ENCODE measurements at places on chromosomes 16 and 17.

DNA sequence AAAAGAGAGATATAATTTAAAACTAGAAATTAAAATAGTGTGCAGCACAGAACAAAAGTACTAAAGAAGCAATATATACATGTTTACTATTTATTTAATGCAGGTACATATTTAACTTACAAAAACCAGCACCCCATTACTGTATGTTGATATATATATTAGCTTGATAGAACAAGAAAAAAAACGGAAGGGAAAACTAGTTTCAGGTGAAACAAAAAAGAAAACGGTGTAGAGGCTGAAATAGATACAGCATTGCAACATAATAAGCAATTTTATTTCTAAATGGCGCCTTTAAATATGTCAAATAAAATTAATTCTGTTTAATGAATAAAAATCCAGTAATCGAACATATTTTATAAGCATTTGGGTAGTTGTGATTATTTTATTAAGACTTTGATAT lies 3.9 kb downstream of the HNF1B start:
- no peak for DNase-seq

DNA sequence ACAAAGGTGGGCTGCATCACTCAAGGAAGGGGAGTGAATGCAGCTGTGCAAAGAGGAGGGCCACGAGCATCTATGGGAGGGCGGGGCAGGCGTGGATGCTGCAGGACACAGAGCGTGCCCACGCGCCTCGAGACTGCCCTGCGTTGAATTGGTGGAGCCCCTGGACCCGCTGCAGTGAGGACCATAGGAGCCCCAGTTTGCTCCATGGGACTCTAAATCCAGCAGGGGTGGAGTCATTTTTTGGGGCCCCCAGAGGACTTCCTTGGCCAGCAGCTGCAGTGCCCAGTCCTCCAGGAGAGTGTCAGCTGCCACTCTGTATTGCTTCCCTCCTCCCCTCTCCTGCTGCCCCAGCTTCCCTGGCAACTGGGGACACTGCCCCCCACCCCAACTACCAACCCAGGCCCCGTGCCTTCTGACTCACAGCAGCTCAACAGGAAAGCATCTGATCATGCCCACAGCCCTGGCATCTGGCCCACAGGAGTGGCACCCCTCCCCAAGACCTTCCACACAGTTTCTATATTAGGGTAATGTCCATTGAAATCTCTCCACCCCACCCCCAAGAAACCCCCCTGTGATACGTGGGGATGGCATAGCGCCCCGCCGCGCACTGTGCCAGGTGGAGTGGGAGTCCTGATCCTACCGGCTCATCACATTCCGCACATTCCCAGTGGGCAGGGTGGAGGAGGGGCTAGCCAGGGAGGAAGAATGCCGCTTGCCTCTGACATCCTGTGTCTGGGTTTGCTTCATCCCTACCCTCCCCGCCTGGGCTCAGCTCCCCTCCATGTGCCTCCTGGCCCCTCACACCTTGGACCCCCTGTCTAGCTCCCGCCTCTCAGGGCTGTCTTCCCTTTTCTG lies 27.8 kb upstream of the ITGA3 start:
- no peak for DNase-seq

DNA sequence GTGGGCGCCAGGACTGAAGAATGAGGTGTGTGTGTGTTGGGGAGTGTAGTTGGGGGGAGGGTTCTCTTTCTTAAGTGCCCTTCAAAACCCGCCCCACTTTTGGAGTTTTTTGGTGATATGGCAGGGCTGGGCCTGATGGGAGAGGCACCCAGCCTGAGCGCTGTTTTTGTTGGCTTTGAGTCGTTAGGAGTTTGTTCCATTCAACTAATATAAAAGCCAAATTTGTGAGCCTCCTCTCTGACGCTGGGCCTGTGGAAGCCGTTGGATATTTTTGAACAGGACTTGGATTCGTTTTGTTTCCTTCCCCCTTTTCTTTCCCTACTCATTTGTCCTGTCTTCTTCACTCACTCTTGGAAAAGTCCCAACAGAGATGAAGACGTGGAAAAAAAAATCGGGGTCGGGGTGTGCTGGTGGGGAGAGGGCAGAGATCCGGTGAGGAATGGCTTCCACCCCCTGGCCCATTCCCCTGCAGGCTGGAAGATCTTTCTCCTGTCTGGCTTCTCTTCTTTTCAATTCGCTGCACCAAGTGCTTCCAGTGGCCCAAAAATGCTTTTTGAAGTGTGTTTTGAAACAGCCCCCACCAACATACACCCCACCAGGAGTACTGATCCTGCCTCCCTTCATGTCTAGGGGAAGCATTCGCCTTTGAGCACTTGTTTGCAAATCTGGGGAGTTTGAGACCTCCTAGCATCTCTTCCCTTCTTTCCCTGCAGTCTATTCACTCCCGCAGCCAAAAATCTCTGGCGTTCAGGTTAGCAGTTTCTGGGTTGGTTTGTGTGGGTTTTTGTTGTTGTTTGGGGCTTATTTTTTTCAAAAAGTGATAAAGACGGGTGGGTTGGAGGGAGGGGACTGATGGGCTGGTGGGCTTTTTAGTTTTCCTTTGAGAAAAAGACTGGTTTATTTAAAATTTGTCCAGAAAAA lies 2.6 kb downstream of the FZD2 start:
- DNase-seq, result no peak

- no peak for DNase-seq
Measured at GRCh38 chr17:81240761-81241160, 1.6 kb downstream of the NDUFAF8 start.

DNA sequence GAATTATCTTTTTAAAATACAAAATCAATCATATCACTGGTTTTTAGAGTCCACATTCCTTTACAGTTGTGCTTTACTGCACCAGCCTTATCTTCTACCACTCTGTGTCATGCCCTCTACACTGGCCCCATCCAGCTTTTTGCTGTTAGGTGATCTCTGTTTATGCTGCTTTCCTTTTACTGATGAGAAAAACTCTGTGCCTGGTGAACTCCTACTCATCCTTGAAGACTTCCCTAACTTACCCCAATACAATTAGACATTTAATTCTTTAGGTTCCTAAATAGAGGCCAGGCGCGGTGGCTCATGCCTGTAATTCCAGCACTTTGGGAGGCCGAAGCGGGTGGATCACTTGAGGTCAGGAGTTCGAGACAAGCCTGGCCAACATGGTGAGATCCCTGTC lies 64.6 kb downstream of the MRTFB start:
- no peak for DNase-seq

- no peak for DNase-seq
Measured at GRCh38 chr16:29766571-29766970, 11.5 kb upstream of the ZG16 start.

GRCh38 chr17:2309338-2310154 lies 5.8 kb downstream of the SRR start:
- no peak for DNase-seq

- no peak for DNase-seq
Measured at GRCh38 chr17:77698903-77699623, 259.4 kb upstream of the TNRC6C start.

- DNase-seq, result no peak
Measured at GRCh38 chr17:43877451-43878155, 29.7 kb downstream of the MPP2 start.

DNA sequence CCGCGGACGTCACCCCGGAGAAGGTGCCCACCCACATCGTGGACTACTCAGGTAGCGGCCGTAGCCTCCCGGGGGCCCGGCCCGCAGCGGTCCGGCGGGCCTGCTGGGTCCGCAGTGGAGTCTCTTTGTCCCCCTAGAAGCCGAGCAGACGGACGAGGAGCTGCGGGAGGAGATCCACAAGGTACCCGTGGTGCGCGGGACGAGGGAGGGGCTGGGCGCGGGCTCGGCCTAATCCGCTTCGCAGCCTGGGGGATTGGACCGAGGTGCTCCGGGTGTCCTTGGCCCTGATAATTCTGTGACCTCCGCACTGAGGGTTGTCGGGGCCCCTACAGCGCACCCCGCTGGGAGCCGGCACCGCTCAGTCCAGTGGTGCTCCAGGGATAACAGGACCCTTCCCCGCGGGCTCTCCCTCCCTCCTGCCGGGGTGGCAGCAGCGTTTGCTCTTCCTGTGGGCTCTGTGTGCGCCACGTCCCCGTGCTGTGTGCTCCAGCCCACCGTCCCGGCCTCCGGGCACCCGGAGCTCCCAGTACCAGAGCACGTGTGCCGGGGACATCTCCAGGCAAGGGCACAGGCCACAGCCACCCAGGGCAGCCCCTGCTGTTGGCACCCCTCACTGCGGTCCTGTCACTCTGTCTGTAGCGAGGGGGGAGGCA lies 713 bp downstream of the RHOT2 start:
- peak; percentile 50 for DNase-seq

GRCh38 chr17:6507535-6507934 lies 48.8 kb downstream of the PITPNM3 start:
- no peak for DNase-seq

DNA sequence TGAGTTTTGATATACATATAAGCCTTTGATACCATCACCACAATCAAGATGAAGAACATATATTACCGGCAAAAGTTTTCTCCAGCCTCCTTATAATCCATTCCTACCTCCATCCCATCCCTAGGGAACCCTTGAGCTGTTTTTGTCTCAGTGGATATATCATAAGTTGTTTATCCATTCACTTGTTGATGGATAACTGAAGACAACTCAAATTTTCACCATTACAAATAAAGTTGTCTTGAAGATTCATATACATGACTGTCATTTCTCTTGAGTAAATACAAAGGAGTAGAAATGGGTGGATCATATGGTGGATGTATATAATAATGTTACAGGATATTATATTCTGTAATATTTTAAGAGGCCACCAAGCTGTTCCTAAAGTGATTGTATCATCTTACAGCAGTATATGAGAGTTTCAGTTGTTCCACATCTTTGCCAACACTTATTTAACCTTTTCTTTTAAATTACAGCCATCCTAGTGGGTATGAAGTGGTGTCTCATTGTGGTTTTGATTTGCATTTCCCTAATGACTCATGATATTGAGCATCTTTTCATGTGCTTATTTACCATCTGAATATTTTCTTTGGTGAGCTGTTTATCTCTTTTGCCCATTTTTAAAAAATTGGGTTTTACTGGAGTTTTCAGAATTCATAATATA lies 17.4 kb downstream of the NF1 start:
- no peak for DNase-seq

GRCh38 chr17:48123111-48123510 lies 15.5 kb downstream of the SNX11 start:
- no peak for DNase-seq

DNA sequence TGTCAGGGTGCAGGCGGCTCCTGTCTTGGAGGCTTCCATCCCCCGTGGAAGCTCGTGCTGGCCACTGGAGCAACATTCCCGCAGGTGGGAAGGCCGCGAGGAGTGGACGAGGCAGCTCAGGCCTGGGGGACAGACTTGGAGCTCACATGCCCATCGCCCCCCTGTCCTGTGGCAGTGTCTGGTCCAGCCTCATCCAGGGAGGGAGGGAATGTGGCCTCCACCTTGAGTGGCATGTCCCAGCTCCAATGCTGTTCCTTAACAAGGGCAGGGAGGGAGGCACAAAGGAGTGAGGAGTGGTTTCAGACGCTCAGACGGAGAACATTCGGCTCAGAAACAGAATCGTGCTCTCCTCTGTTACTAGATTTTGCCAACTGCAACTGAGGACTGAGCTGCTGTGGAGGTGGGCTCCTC lies 159.4 kb upstream of the CHMP6 start:
- DNase-seq, result no peak

DNA sequence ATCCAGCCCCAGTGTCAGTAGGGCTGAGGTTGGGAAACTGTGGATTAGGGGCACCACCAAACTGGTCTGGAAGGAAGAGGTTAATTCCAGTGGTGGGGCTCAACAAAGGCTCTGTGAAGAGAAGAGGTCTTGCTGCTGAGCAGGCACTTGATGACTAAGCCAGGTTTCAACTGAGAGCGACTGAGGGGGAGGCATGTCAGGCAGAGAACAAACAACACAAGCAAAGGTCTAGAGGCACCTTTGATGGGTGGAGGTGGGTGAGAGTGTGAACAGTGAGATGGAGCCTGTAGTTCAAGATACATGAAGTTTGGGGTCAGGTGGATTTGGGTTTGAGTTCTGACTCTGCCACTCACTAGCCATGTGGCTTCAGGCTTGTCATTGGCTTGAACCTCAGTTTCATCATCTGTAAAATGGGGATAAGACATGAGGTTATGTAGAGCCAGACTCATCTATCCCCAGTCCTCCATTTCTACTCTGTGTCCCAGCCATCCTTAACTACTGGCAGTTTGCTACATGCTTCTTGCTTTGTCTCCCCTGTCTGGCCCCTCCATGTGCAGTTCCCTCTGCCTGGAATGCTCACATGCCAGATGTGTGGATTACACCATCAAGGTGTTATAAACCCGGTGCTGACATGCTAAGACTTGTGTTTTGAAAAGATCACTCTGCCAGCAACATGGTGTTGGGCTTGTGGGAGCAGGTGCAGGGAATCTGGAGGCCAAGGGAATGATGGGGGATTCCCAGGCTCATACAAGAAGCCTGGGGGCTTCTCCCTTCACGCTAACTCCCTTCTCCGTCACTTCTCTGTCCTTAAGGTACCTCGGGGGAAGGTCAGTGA lies 3.0 kb upstream of the RMI2 start:
- DNase-seq, result no peak

GRCh38 chr17:68731465-68731864 lies 130.3 kb upstream of the FAM20A start:
- DNase-seq, result no peak

DNA sequence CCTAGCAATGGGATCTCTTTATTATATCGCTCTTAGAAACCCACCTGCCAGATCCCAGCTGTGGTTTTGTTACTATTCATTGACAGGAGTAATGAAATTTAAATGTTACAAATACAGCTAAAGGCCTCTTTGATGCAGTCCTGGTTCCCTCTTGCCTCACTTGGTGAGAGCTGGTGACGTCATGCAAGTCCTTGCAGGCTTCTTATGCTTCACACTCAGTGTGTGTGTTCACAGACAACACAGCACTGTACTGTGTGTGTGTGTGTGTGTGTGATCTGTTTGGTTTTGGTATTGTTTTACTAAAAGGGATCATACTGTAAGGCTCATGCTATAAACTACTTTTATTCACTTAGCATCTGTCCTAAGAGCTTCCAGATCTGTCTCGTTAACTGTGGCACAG lies 75.0 kb downstream of the USP22 start:
- DNase-seq, result no peak

GRCh38 chr16:13835387-13835786 lies 84.6 kb upstream of the ERCC4 start:
- DNase-seq, result no peak

- no peak for DNase-seq
Measured at GRCh38 chr16:2507665-2508064, 6.1 kb upstream of the ATP6V0C start.

DNA sequence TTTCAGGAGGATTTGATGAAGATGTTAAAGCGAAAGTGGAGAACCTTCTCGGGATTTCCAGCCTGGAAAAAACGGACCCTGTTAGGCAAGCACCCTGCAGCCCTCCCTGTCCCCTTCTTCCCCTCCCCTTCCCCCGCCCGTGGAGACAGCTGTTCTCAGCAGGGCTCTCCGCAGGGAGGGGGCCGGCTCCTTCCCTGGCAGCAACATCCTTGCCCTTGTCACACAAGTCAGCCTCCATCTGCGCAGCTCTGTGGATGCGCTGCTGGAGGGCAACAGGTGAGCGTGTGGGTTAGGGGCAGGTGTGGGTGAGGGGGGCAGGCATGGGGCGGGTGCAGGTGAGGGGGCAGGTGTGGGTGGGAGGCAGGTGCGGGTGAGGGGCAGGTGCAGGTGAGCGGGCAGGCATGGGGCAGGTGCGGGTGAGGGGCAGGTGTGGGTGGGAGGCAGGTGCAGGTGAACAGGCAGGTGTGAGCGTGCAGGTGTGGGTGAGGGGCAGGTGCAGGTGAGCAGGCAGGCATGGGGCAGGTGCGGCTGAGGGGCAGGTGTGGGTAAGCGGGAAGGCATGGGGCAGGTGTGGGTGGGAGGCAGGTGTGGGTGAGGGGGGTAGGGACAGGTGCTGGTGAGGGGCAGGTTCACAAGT lies 9.4 kb downstream of the CYBC1 start:
- peak; percentile 32 for DNase-seq

- DNase-seq, result no peak
Measured at GRCh38 chr16:81432937-81433557, 11.6 kb upstream of the CMIP start.

GRCh38 chr17:30429155-30429554 lies 48.1 kb upstream of the GOSR1 start:
- DNase-seq, result no peak
